NCI-H748 treated with DMSO at 0.1 percent for 48 hours (cell line): ENCODE measurements at places on chromosomes 5 and 9.

DNA sequence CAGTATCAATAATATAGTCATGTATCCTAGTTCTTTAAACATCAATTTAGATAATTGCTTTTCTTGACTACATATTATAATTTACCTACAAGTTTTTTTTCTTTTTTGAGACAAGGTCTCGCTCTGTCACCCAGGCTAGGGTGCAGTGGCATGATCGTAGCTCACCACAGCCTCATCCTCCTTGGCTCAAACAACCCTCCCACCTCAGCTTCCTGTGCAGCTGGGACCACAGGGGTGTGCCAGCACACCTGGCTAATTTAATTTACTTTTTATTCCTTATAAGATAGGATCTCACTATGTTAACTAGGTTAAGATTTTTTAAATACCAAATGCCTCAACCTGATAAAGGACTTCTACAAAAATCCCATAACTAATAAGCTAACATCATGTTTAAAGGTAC lies 21.1 kb downstream of the UIMC1 start:
- no peak for DNase-seq

- DNase-seq = no peak
These were observed 337.8 kb downstream of the DEPDC1B start for GRCh38 chr5:60362158-60362557.

DNA sequence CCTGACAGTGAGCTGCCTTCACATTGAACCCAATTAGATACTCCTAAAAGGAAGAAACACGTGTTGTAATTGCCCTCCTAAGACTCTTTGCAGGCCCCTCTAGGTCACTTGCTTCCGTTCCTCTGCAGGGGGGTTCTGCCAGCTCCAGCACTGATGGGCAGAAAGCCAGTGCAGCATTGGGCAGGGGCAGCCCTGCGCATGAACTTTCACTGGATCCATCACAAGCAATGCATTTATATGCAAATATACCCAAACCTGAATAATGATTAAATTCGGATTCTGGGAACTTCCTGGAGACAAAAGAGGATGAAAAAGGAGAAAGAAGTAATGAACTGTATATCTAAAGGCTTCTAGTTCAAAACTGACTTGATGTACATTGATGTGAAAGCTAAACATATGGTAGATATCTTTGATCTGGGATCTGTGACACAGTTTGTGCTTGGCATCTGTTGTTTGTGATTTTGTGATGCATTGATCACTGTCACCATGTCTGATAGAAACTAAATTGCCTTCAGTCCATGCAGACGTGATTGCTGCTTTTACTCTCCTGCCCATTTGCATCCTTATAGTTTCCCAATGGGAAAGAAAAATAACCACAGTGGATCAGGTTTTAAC lies 313.4 kb downstream of the DEPDC1B start:
- no peak for DNase-seq

GRCh38 chr5:89707891-89708290 lies 701.7 kb downstream of the CETN3 start:
- DNase-seq = no peak

DNA sequence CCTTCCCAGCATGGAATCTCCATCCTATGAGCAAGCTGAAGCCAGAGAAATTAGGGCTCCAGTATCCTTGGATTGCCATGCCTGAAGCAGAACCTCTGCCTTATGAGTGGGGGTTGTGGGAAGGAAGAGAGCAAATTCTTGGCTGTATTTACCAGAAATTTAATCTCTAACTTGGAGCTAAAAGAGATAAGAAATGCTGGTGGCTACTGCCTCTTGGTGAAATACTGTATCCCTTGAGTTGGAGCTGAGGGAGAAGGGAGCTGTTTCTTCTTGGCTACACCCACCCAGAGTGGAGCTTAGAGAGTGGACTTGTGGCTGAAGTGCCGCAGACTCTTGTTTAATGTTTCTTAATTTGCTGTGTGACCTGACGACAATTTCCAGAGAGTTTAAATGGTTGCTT lies 447.3 kb downstream of the ARHGEF28 start:
- DNase-seq = no peak

DNA sequence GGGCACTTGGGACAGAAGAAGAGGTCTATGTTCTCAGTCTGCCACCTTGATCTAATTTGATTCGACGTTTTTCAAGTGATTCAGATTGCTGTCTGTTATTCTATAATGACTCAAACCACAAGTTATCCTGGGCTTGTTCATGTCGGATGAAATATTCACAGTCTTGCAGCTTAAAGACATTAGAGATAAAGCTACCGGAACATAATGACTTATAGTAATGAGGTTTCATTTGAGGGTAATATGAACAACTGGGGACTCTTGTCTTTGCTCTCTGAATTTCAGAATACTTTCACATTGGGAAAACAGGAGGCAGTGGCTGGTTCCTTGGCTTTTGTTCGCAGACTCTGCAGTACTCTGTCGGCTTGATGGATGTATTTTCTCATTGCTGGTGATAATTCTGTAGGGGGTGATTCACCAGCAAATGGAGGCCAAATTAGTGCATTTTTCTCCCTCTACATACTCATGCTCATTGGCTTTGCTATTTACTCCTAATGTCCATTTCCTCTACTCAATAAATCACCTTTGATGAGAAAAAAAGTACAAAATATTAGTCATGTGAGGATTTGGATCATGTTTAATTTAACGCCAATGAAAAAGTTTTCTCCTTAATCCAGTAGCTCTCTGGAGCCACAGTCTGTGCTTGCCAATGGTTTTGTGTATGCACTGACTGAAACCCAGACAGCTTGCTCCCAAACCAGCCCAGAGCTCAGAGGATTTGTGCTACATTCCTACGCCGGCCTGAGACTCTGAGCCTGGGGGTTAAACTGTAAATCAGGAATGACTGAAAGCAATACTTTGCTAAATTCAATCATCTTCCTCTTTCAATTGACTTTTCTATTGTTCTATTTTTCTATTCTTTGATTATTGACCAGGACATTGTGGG lies 154.7 kb upstream of the ANKH start:
- no peak for DNase-seq

GRCh38 chr5:112594941-112595340 lies 142.7 kb upstream of the APC start:
- DNase-seq = no peak

DNA sequence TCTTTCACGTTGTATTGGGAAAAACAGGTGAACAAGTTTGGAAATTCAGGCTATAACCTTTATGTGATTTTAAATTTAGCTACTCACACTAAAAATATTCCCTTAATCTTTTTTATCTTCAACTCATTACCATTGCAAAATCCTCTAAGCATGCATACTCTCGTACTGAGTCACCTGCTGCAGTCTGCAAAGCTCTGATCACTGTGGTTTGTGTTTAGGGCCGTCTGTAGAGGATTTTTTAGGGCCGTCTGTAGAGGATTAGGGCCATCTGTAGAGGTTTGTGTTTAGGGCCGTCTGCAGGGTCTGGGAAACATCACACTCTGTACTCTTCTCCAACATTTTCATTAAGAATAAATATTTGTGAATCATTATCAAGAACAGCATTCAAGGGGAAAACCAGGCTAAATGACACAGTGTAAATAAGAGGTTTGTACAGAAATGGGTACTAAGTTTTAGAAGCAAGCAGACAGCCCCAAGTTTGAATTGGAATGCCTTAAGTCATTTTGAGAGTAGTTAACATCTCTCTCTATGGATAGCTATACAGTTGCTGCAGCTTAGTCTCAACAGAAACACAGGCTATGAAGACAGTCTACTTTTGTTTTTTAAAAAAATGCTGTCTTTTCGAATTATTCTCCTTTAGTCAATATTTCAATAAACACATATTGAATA lies 155.0 kb upstream of the TSLP start:
- DNase-seq = no peak

- no peak for DNase-seq
These were observed 45.3 kb upstream of the NAA35 start for GRCh38 chr9:85895685-85896084.

DNA sequence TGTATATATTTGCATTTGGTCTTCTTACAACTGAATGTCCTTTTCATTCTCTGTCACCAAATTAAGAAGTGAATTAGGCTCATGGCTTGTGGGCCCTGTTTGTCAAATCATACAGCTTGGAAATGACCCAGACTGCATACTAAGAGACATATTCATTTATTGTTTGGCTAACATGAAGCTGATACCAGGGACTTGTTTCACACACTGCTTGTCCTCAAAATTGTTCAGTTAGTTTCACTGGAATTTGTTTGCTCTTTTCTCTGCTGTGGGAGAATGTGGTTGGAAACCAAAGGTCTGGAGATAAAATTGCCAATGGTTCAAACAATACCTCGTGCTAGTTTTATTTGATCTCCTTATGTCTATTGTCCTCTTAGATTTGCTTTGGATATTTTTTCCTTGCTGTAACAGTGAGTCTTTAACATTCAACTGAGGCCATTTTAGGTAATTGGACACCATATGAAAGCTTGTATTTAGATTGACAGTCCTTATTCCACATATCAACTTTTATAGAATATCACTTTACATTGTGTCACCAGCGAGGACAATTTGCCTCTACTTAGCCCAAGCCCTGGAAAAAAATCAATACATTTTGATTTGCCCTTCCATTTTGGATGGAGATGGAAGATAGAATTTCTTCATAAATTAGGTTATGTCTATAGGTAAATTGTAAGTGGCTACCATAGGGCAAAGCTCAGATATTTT lies 144.3 kb upstream of the MTAP start:
- no peak for DNase-seq

- DNase-seq = no peak
These were observed 47.4 kb downstream of the GALNT10 start for GRCh38 chr5:154237946-154238345.

- peak; percentile 63 for DNase-seq
These were observed 552 bp downstream of the TMEM141 start for GRCh38 chr9:136791516-136792276.

GRCh38 chr5:136295914-136296313 lies 69.4 kb downstream of the TRPC7 start:
- DNase-seq = no peak

DNA sequence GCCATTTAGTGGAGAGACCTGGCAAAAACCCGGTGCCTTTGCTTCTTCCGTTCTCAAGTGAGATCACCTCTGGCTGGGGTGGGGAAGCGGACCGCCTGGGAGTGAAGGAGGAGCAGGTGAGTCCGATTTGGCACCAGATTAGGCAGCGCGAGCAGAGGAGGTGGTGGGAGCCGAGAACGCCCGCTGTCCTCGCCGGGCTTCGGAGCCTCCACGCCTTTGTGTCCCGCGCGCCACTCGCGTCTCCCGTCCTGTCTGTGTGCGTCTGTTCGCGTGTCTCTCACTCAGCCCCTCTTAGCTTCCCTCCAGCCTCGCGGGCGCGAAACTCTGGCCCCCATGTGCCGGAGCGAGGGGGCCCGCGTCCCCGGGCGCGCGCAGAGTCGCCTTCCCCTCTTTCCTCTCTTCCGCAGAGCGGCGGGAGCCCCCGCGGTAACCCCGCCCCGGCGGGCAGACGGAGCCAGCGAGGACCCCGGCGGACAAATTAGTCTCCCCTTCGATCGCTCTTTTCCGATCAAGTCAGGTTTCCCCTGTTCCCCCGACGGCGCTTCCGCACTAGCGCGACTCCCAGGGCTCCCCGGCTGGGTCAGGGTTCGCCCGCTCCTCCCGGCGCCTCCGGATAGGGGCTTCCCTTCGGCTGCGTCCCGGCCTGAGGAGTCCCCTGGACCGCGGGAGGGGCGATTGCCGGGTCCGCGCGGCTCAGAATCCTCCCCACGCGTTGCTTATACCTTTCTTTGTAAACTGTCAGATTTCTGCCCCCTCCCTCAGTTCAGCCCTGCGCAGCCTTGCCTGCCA lies 7.1 kb downstream of the POU4F3 start:
- DNase-seq = no peak

GRCh38 chr9:110742741-110743371 lies 74.3 kb downstream of the MUSK start:
- no peak for DNase-seq

DNA sequence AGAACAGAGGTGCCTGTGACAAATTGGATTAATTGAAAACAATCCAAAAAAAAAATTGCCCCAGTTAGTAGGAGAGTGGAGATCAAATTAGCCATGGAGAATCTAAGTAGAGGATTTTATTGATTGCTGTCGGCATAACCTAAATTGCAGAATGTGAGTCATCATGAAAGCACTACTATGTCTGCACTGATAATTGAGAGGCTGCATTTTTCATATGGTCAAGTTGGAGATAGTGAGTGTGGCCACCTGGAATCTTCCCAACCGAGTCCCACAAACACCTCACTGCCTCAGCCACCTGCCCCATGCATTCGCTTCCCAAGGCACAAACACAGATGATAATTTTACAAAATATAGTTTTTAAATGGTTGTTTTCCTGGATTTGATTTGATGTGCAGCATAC lies 123.7 kb downstream of the NTRK2 start:
- DNase-seq = no peak

DNA sequence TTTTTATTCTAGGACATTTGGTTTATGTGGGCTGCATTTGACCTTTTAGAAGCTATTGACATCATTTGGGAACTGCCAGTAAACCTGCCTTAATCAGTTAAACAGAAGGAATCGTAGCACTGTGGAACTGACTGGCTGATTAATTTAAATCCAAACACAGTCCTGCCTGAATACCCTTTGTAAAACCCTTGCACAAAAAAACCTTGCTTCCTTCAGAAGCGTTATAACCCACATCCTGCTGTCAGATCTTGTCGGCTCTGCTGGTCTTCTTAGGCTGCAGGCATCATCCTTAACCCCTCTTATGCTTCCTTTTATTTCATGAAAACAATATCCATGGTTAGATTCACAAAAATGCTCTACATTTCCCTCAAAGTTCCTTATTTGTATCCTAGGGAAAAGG lies 46.3 kb downstream of the PAM start:
- DNase-seq = no peak

GRCh38 chr5:68950125-68950524 lies 143.7 kb upstream of the SLC30A5 start:
- no peak for DNase-seq

DNA sequence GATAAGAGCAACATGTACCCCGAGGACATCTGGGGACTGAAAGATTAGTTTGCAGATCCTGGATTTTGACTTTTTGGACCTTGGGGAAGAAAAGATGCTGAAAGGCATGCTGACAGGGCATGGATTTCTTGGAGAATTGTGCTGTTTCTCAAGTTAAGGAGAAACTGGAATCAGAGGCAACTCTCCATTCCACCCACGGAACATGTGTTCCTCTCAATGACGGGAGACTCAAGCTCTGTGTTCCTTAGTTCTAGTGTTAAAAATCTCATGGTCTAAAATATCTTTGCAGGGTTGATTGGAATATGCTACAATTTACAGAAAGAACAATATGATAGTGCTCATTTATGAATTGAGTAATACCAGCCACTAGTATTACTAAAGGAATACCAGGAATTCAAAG lies 34.4 kb upstream of the CDH12 start:
- DNase-seq = no peak

- no peak for DNase-seq
These were observed 1.1 kb upstream of the UBAP2 start for GRCh38 chr9:34049630-34050384.

- no peak for DNase-seq
These were observed 38.7 kb downstream of the APC start for GRCh38 chr5:112776301-112776856.
